ENCODE measurements at places on chromosomes 5 and 9. TPM values are rescaled to one million over a fixed set of nuclear protein-coding genes. Genes with fewer than 3 reads are reported as not detected.

Gene SLC30A5
- polyA plus RNA-seq, result 38.4 TPM

- no peak for DNase-seq
Observed at GRCh38 chr9:72718503-72718902, 197.1 kb downstream of the TMC1 start.

Gene ANKRD20A1
- polyA plus RNA-seq, result not detected

DNA sequence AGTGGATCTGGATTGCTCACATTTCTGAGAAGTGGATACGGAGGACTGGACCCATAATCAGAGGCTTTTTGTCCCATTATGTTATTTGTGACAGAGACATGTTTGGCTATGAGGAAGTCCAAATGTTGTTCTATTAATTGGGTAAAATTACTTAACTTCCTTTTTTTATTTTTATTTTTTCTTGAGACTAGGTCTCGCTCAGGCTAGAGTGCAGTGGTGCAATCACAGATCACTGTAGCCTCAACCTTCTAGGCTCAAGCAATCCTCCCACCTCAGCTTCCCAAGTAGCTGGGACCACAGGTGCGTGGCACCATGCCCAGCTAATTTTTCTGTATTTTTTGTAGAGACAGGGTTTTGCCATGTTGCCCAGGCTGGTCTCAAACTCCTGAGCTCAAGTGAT lies 11.9 kb upstream of the PGGT1B start:
- DNase-seq, result no peak

DNA sequence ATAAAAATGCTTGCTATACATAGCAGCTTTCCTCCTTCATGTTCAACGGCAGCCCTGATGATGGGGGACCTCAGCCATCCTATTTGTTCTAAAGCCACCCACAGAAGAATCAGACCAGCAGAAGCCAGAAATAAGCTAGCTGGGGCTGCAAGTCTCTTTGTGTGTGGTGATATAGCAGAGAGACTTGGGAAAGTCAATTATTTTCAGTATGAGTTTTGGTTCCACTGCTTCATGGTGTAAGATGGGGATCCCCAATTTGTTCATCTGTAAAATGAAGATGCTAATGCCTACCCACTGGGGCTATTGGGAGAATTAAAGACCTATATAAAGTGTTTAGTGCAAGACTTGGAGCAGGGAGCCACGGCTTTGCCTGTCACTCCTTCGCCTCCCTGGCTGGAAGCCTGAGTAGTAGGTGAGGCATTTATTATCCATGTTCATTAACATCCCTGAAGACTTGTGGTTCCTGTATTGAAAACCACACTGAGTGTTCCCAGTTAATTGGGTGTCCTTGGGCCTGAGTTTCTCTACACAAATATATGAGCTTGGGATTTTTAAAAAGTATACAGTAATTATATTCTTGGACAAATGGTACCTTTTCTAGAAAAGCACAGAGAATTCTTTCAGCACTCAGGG lies 210.1 kb upstream of the SLC24A2 start:
- DNase-seq, result no peak

Gene GOLGA1
- polyA plus RNA-seq, result 12.0 TPM

- DNase-seq, result no peak
Observed at GRCh38 chr5:175728885-175729828, 71.3 kb downstream of the HRH2 start.

GRCh38 chr5:124592891-124593290 lies 153.5 kb downstream of the ZNF608 start:
- no peak for DNase-seq

DNA sequence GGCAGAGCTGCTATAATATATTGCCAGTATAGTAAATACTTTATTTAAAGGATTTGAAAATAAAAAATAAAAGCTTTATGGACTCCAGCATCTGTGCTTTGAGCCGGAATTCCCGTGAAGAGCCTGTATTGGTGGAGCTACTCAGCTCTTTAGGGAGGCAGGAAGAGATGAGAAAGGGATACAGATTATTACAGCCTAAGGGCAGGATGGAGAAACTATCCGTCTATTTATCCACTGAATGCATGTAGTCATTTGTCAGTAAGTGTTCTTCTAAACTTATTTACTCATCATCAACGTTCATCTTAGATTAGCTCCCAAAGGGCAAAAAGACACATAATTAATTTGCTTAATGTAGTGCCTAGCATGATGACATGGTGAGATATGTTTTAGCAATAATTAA lies 48.4 kb downstream of the SLC1A1 start:
- DNase-seq, result no peak

DNA sequence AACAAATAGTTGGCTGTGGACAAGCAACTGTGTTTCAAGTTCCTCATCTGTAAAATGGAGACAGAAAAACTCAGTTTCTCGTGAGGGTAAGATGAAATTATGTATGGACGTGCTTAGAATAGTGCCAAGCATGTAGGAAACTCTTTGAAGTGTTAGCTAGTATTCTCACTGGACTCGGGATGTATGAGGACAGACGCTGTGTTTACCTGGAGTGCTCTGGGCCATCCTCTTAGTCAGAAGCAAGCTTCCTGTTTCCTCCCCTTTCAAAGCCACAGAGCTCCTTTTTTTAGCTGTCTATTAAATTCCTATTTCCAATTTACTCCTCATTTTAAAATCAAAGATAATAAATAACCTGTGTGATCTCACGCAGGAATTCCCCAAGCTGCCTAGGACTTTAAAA lies 23.8 kb upstream of the IQGAP2 start:
- DNase-seq, result no peak

GRCh38 chr9:69395718-69396117 lies 70.7 kb downstream of the ENTREP1 start:
- DNase-seq, result no peak

Gene SPINK4
- not detected for polyA plus RNA-seq

DNA sequence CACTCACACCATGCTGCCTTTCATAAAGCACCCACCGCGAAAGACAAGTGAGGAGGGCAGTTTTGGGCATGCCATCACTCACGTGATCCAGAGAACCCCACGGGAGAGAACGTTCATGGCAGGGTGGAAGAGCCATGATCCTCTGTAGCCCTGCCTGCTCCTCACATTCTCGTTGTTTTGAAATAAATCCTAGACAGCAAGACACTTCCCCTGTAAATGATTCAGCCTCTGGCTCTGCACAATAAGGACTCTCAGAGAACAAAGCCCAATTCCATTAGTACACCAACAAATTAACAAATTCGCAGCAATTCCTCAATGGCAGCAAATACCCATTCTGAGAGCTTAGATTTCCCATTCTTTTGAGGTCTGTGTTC lies 71.5 kb downstream of the WNK2 start:
- DNase-seq, result no peak

- no peak for DNase-seq
Observed at GRCh38 chr9:111871499-111871855, 25.1 kb upstream of the UGCG start.

Gene SMIM23
- polyA plus RNA-seq, result not detected

Gene CEL
- polyA plus RNA-seq, result 0.41 TPM

Gene ZFP2
- polyA plus RNA-seq, result 0.33 TPM

Gene SLC25A2
- polyA plus RNA-seq, result not detected

GRCh38 chr5:66814146-66814991 lies 218.2 kb downstream of the MAST4 start:
- no peak for DNase-seq

GRCh38 chr5:122815218-122815767 lies 30.1 kb upstream of the SNX24 start:
- DNase-seq, result no peak

DNA sequence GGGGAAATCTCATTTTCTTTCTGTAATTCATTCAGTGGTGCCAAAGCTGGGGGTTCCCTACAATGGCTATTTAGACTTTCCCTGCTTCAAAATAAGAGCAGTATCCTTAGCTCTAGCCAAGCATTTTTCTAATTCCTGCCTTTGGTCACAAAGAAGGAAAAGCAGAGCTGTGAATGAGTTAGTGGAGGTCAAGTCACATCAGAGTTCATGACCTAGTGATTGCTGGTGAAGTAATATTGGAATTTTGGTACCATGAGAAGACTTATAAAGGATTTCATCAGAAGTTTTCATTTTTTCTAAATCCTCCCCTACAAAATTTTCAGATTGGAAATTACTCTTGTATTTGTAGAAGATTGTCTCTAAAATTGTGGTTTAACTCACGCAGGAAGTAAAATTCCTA lies 28.0 kb downstream of the DNAJC21 start:
- no peak for DNase-seq

- DNase-seq, result no peak
Observed at GRCh38 chr9:40927260-40927631, 201.2 kb downstream of the FOXD4L6 start.

GRCh38 chr5:151174612-151175101 lies 17.1 kb upstream of the ANXA6 start:
- DNase-seq, result no peak

GRCh38 chr9:126301985-126302603 lies 24.5 kb upstream of the MVB12B start:
- DNase-seq, result peak; percentile 37

Gene PHF19
- 20.4 TPM for polyA plus RNA-seq

Gene ERP44
- polyA plus RNA-seq, result 28.0 TPM

DNA sequence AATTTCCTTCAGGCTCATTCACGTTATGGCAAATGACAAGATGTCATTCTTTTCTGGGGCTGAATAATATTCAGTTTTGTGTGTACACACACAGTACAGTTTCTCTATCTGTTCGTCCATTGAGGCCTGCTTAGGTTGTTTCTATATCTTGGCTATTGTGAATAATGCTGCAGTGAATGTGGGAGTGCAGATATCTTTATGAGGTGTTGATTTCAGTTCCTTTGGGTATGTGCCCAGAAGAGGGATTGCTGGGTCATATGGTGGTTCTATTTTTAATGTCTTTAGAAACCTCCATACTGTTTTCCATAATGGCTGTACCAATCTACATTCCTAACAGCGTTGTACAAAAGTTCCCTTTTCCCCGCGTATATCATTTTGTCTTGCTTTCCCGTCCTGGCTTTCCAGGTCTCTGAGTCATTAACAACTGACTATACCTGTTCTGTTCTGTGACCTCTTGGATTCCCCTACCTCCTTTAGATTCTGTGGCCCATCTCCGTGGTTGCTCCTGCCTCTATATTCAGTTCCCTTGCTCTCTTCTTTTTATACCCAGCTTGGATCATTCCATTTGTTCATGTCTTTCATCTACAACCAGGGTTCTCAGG lies 6.8 kb downstream of the SNX30 start:
- no peak for DNase-seq

DNA sequence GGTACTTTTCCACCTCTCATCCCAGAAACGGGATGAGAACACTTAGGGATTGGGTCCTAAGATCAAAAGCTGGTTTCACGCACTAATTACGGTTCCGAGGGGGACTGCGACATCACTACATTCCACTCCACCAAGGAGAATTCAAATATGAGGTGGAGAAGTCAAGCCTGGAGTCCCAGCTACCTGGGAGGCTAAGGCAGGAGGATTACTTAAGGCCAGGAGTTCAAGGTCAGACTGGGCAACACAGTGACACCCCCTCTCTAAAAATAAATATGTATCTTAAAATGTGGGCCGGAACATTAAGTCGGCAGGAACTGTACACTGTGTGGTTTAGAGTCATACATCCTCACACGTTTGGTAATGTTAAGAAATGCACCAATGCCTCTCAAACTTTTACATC lies 1.6 kb downstream of the GOLGA2 start:
- DNase-seq, result no peak

All from AG04450 (cell line).